Head of caudate nucleus (tissue), 42 donors: ENCODE measurements at places on chromosomes 11 and 22.

GRCh38 chr22:47411006-47411405 lies 648.6 kb downstream of the TBC1D22A start:
- no peak for DNase-seq

GRCh38 chr11:94806419-94806818 lies 38.3 kb downstream of the AMOTL1 start:
- DNase-seq = no peak

- no peak for DNase-seq
Observed at GRCh38 chr11:42841556-42841955, 470.2 kb upstream of the API5 start.

DNA sequence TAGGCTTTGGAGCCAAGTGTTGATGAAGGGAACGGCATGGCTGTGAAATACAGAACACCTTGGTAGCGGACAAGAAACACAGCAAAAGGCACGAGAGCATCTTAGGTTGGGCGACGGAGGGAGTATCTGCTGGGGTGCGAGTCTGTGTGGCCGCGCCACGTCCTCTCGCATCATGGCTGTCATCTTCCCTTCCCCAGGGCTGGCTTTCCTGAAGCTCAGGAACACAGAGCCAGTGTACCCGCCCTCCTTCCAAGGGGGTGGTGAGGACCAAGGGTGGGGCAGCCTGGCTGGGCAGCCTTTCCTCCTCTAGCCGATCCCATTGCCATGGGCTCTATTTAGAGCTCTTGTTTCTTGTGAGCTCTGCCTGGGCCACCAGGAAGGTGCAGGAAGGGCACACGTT lies 154.4 kb downstream of the FEZ1 start:
- no peak for DNase-seq

DNA sequence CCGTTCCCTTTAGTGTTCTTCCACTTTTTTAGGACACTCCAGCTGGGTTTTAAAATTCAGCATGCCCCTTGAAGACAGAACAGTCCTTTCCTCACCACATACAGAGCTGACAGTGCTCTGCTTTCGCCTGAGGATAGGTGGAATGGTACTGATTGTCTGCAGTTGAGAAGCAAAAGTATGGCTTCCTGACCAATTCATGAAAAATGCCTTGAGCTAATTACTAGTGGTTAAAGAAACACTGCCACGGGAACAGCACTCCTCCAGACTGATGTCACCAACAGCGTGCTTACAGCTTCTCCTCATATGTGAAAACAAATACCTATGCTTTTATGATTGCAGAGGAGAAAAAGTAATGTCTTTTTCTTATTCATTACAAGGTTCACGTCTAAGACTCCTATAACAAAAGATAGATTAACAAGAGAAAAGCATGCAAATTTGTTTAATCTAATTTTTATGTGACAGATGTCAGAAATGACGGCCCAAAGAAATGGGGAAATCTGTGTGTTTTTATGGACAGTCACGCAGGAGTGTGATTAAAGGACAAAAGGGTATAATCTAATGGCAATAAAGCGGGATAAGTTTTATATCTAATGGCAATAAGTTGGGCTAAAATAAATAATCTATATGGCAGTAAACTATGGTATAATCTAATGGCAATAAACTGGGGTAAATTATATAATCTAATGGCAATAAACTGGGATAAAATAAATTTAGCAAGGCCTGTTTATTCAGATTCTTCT lies 123.4 kb upstream of the ARHGAP42 start:
- no peak for DNase-seq

GRCh38 chr11:64605244-64605560 lies 14.2 kb downstream of the SLC22A12 start:
- no peak for DNase-seq

- no peak for DNase-seq
Observed at GRCh38 chr22:30265823-30266444, 717 bp downstream of the OSM start.

- DNase-seq = no peak
Observed at GRCh38 chr11:115897707-115898106, 393.5 kb upstream of the CADM1 start.

DNA sequence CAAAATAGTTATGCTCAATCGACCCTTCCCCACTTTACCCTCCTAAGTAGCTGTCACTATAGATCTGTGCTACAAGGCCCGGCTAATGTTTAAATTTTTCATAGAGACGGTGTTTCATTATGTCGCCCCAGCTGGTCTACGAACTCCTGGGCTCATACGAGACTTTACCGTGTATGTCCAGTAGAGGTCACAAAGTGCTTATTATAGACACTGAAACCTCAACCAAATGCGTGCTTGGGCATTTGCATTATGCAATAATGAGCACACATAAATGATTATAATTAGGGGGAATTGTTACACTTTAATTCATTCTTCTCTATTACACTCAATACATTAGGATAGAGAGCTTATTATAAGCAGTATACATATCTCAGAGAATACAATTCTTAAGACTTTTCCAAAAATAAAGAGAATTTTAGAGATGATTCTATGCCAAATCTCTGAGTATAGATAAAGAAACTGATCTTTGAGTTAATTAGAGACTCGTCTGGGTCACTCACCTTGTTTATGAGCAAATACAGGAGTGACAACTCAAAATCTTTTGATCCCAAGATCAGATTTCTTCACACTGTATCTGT lies 12.5 kb upstream of the MRPL16 start:
- no peak for DNase-seq

- DNase-seq = no peak
Observed at GRCh38 chr22:19992921-19993355, 23.7 kb downstream of the ARVCF start.

- DNase-seq = no peak
Observed at GRCh38 chr22:37498289-37498909, 12.2 kb upstream of the MFNG start.

DNA sequence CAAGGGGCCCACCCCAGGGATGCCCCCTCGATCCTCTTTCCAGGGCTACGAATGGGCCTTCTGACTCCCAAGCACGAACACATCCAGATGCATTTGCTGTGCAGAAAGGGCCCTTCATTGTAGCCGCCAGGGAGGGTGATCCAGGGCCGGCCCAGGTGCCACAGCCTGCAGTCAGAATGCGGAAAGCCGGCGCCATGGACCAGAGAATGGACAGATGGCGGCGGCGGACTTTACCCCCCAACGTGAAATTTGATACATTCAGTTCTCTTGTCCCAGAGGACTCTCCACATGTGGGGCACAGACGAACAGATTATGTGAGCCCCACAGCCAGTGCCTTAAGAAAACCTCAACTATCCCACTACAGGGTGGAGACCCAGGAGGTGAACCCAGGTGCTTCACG lies 87.2 kb downstream of the KIAA1671 start:
- DNase-seq = no peak

DNA sequence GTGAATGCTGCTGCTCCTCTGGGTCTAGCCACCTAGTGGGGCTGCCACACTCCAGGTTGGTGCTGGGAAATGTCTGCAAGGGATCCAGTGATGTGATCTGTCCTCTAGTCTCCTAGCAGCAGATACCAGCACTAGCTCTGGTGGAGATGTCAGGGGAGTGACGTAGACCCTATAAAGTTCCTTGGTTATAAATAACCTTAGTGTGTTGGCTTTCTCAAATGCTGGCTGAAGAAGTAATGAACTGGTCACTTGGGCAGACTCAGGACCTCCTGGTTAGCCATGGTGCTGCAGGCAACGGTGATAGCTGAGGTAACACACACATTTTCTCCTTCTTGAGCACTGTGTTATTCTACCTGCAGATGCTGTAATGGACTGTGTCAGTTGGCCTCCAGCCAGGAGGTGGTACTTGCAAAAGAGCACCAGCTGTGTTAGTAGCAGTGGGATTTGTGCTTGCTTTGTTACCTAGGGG lies 35.5 kb downstream of the BBOX1 start:
- no peak for DNase-seq

DNA sequence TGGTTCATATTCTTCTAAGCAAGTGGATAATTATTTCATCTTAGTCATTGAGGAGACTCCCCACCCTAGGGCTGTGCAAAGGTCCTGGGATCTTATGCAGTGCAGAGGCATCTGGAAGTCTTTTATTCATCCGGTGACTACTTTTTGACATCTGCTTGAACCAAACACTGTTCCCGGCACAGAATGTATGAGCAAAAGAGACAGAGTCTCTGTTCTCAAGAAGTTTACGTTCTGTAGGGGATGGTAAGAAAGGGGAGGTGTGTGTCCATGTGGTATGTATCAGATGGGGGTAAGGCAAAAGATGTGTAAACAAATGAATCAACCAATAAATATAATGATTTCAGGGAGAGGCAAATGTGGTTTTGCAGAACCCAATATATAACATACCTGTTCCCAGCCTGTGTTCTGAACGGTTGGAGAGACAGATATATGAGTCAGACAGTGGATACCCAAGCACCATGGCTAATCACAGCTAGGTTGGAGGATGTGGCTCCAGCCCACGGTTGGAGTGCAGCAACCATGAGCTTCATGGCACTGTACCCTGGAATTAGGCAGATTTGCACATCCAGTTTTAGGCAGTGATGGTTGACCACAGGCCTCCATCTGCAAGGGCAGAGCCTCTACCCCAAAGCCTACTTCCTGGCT lies 75.1 kb upstream of the CADM1 start:
- DNase-seq = no peak

GRCh38 chr11:61028135-61028729 lies 56.8 kb downstream of the CD6 start:
- peak; percentile 51 for DNase-seq

DNA sequence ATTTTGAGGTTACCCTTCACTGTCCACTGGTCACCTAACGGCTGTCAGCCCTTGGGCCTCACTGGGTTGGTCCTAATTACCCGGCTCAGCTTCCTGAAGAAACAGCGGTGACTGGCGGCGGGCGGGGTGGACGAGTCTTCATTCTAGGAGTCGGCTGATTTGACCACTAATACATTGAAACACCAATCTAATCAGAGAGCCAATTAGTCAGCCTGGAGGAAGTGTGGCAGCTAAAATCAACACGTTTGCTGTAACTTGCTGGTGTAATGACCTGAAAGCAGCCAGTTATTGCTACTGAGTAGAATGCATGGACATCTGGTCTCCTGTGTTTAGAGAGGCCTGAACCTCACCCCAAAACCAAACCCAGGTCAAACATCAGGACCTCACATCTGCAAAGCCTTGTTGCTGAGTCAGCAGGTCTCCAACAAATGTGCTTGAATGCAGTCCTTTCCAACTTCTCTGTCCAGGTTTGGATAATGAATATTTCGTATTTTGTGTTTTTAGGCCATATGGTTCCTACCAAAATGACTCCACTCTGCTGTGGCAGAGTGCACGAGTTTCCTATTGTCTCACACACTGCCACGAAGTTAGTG lies 496.4 kb downstream of the BRD1 start:
- no peak for DNase-seq

- DNase-seq = no peak
Observed at GRCh38 chr11:73367482-73368024, 8.6 kb upstream of the RELT start.

GRCh38 chr11:36450110-36450572 lies 59.9 kb downstream of the TRAF6 start:
- DNase-seq = no peak

- DNase-seq = no peak
Observed at GRCh38 chr11:34300026-34300925, 57.5 kb downstream of the ABTB2 start.

- no peak for DNase-seq
Observed at GRCh38 chr11:36056160-36056751, 112.4 kb downstream of the LDLRAD3 start.

DNA sequence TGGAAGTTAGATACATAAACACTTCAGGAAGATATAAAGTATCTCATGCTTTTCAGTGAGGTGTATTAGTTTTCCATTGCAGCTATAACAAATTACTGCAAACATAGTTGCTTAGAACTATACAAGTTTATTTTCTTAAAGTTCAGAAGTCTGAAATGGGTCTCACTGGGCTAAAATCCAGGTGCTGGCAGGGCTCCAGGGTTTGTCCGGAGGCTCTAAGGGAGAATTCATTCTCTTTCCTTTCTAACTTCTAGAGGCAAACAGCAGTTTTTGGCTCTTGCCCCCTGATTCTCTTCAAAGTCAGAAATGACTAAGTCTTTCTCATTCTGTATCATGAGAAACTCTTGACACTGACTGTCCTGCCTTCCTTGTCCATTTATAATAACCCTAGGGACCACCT lies 138.8 kb downstream of the AASDHPPT start:
- no peak for DNase-seq

DNA sequence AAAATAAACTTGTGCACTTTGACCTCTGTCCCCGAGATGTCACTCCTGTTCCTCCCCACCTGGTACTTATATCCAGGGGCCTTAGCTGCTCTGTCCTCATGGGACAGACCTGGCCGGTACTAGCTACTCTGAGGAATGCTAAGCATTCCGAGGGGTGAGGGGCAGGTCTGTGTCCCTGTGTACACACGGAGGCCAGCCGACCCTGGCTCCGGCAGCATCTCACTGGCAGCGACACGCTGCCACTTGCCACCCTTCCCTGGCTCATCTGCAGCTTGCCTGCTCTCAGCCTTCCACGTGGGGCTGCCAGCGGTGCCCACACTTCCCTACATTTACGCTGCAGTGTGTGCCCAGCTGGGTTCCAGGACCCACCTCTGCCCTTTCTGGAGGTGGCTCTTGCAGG lies 21.6 kb upstream of the TEF start:
- no peak for DNase-seq

DNA sequence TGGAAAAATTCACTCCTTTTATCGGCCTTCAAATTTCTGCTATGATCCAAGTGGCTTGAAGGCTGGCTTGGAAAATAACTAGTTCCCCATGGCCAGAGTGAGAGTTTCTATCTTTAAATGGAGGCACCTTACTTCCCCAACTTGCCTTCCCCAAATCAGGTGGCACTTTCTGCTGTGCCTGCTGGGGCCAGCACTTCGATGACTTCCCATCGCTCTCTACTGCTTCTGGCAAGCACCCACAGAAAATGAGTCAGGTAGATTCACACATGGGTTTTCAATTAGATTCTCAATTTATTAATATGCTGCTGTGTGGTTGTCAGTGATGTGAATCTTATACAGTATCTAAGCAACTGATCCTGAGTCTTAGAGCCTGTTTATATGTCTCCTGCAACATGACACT lies 398.8 kb upstream of the RAG2 start:
- DNase-seq = peak; percentile 49

- DNase-seq = no peak
Observed at GRCh38 chr11:75170516-75171201, 19.8 kb downstream of the SLCO2B1 start.

DNA sequence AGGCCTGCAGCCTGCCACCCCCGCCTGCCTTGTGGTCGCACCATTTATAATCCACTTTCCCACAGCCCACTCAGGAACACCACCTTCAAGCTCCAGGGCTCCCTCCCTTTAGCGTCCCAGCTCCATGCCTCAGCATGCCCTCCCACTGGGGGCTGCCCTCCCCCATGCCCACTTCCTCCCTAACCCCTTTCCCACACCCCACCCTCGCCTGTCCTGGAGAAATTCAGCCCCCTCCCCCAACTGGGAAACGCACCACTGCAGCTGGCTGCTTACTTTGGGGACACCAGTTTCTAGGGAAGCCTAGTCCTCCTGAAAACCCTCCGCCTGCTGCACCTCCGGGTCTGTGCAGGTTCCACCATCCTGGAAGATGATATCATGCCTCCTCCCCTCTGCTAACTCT lies 3.4 kb upstream of the YPEL1 start:
- no peak for DNase-seq

- no peak for DNase-seq
Observed at GRCh38 chr22:27152883-27153282, 495.5 kb downstream of the MIAT start.
